ENCODE measurements at places on chromosomes 4 and X. TPM values are rescaled to one million over a fixed set of nuclear protein-coding genes. Genes with fewer than 3 reads are reported as not detected.

DNA sequence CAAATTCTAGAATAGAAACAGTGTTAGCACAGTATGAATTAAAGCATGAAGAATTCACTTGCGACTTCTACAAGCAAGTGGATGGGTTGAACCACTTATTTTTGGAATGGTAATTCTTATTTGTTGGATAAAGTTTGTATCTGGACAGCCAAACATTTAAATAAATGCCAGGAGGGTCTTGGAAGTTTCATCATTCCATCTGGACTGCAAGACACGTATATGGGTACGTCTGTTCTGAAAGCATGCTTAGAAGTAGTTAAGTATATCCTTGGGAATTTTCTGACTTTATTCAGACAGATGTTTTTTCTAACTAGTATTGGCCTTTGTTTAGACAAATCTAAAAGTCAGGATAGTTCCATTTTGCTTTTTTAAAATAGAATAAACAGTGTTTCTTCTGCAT, 77.5 kb upstream of the CASK start:
- H3K4me3 ChIP-seq, result no peak overlapping the region
- no peaks in the 10 kb centered on the region for H3K27me3 ChIP-seq
- H3K4me1 ChIP-seq, result no peaks in the 10 kb centered on the region
- H3K27ac ChIP-seq, result no peak overlapping the region
- DNase-seq, result no peak
- no peaks in the 10 kb centered on the region for H3K36me3 ChIP-seq

Gene CT45A5
- total RNA-seq, result not detected

Gene HAND2
- not detected for total RNA-seq

DNA sequence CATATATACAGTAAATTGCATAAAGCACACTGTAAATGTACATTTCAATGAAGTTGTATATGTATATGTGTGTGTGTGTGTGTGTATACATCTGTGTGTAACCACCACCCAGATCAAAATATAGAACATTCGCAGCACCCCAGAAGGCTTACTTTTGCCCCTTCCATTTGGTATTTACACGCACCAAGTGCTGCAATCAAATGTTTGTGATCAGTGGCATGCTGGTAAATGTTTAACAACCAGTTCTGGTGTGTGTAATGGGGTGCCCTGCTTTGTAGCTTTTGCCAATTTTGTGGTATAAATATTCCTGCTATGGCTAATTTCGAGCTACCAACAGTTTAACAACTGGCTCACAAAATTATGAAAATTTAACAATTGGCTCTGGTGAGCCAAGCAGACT, 101.3 kb downstream of the RTL5 start:
- H3K4me3 ChIP-seq, result no peak overlapping the region
- no peaks in the 10 kb centered on the region for H3K4me1 ChIP-seq
- peak; percentile 23 for DNase-seq
- H3K36me3 ChIP-seq, result no peaks in the 10 kb centered on the region
- no peak overlapping the region for H3K27ac ChIP-seq
- H3K27me3 ChIP-seq, result no peaks in the 10 kb centered on the region

Gene MAP7D3
- total RNA-seq, result 6.2 TPM

- H3K36me3 ChIP-seq, result no peaks in the 10 kb centered on the region
- no peak overlapping the region for H3K4me3 ChIP-seq
- no peak for DNase-seq
- no peaks in the 10 kb centered on the region for H3K4me1 ChIP-seq
Measured at GRCh38 chr4:32824336-32824735, 2104.2 kb downstream of the PCDH7 start.

DNA sequence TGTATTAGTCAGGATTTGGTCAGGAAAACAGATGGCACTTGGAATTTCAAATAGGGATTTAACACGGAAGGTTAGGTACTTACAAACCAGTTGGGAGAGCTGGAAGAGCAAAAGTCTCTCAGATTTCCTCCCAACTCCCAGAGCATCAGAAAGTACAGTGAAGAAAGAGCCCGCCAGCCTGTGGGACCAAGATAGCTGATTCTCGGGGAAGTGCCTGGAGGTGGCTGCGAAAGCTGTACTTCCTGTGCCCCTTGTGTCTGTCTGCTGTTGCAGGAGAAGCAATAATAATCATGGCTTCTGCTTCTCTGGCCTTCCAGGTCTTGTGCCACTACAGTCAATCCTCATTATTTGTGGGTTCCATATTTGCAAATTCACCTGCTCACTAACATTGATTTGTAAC, 221.0 kb upstream of the BCOR start:
- no peaks in the 10 kb centered on the region for H3K4me1 ChIP-seq
- no peak overlapping the region for H3K4me3 ChIP-seq
- H3K27ac ChIP-seq, result no peak overlapping the region
- no peak for DNase-seq

- no peak overlapping the region for H3K4me3 ChIP-seq
- DNase-seq, result no peak
- H3K36me3 ChIP-seq, result no peaks in the 10 kb centered on the region
- H3K27me3 ChIP-seq, result no peaks in the 10 kb centered on the region
- no peak overlapping the region for H3K27ac ChIP-seq
Measured at GRCh38 chr4:41506130-41506529, 31.8 kb upstream of the LIMCH1 start.

Gene COL25A1
- not detected for total RNA-seq

DNA sequence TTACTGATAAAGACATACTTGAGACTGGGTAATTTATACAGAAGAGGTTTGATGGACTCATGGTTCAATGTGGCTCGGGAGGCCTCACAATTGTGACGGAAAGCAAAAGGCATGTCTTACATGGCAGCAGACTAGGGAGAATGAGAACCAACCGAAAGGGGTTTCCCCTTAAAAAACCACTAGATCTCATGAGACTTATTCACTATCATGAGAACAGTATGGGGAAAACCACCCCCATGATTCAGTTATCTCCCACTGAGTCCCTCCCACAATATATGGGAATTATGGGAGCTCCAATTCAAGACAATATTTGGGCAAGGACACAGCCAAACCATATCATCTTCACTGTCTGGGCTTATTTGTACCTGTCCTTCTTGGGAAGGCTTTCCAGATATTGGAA, 22.8 kb upstream of the MUC7 start:
- H3K36me3 ChIP-seq, result no peaks in the 10 kb centered on the region
- no peak for DNase-seq
- H3K27ac ChIP-seq, result no peak overlapping the region
- H3K4me3 ChIP-seq, result no peak overlapping the region

GRCh38 chr4:58252656-58253055, 1142.5 kb upstream of the IGFBP7 start:
- H3K4me1 ChIP-seq, result no peaks in the 10 kb centered on the region
- H3K27me3 ChIP-seq, result no peaks in the 10 kb centered on the region
- no peak for DNase-seq
- H3K4me3 ChIP-seq, result no peak overlapping the region
- no peak overlapping the region for H3K27ac ChIP-seq

- peaks cover 16% of the 10 kb centered on the region for H3K36me3 ChIP-seq
- peak; percentile 54 for DNase-seq
- no peaks in the 10 kb centered on the region for H3K27me3 ChIP-seq
- no peaks in the 10 kb centered on the region for H3K4me1 ChIP-seq
Measured at GRCh38 chrX:120251471-120252011, 929 bp downstream of the ZBTB33 start.

Gene GLRB
- total RNA-seq, result not detected

DNA sequence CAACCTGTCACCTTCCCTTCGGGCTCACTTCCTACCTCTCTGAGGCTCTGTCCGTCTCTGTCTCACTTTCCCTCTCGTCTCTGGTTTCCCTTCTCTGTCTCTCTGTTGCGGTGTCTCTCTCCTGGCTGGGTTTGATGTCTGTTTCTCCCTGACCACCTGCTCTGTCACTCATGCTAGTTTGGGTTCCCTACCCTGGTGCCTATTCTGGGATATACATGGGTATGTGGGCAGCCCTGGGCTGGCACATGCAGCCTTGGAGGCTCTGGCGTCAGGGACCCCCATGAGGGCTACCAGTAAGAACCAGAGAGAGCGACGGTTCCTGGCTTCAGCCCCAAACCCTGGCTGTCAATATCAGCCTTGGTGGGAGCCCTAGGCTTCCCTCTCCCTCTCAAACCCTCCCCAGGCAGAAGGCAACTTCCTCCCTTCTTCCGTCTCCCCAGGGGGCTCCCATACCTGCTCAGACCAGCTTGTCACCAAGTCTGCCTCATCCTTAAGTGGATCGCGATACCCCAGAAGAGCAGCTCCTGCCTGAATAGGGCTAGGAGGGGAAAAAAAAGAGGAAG, 314 bp downstream of the DNASE1L1 start:
- no peaks in the 10 kb centered on the region for H3K36me3 ChIP-seq
- H3K27me3 ChIP-seq, result no peaks in the 10 kb centered on the region
- no peak for DNase-seq
- no peaks in the 10 kb centered on the region for H3K4me1 ChIP-seq
- H3K27ac ChIP-seq, result peak overlapping the region; percentile 72

- no peak overlapping the region for H3K4me3 ChIP-seq
- H3K27ac ChIP-seq, result no peak overlapping the region
- no peaks in the 10 kb centered on the region for H3K36me3 ChIP-seq
Measured at GRCh38 chr4:184392748-184393559, 81.4 kb downstream of the IRF2 start.

Data from Peyer's patch (tissue), 4 donors.